Stimulated activated CD4-positive, alpha-beta T cell treated with anti-CD3 and anti-CD28 coated beads, Interleukin-4, amount 100 ng/mL, for 24 hours (primary cell): ENCODE measurements at places on chromosomes 5 and 9.

GRCh38 chr9:94135222-94135621 is 51.0 kb downstream of the PTPDC1 start:
- DNase-seq: no peak

DNA sequence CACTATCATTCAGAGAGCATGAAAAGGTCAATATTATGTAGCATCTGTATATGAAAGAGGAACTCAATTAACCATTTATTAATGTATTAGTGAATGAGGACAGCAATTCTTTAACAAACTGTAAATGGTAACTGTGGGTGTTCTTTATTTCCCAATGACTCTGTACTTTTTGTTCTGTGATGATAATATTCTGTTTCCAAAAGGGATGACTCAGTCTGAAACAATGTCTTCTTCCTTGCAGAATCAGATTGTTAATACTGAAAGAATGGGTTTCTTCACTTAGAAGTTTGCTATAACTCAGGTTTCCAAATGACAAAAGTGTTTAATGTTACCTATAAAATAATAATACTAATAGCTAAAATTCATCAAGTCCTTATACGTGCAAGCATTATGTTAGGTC is 1518.7 kb upstream of the WWC1 start:
- DNase-seq: no peak

DNA sequence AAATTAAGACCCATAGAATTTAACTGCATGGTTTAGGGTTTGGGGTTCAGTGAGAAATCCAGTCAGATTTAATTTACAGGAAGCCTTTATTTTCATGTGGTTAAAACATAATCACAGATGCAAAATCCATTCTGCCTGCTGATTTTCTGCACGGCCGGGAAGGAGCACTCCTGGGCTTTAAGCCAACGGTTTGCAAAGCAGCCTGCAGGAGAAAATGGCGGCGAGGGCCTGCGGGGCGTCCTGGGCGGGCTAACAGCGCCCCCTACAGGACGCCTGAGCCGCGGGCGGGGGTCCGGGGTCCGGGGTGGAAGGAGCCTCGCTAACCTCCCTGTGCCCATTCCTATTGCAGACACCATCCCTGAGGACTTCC is 47.6 kb downstream of the THBS4 start:
- DNase-seq: no peak

- no peak for DNase-seq
Observed at GRCh38 chr9:70791936-70792335, 329.5 kb downstream of the TRPM3 start.

DNA sequence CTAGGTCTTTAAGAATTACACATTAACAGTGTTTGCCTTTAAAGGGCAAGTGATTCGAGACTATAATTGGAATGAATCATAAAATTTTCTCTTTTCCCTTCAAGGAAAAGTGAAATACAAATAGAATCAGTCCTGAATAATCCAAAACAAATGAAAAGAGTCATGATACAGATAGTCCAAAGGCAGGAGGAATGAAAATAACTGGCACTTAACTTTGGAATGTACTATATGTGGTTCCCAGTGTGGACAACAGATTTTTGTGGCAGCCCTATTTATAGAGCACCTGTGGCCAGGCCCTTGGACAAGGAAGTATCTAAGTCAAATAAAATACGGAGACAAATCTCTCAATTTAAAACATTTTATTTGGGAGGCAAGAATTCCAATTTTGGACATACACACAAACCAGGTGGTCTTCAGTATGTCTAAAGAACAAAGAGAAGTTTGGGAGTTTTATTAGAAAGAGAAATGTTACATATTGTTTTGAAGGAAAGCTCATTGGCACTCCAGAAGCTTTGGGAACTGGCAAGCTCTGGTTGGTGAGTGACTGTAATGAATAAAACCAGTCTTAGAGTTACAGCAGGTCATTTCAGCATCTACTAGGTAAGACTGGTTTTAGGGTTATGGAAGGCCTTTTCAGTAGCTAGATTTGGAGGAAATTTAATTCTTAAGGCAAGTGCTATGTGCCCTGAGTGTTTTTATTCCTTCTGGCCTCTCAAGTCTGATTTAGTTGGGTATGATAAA is 116.0 kb upstream of the PAM start:
- DNase-seq: no peak

DNA sequence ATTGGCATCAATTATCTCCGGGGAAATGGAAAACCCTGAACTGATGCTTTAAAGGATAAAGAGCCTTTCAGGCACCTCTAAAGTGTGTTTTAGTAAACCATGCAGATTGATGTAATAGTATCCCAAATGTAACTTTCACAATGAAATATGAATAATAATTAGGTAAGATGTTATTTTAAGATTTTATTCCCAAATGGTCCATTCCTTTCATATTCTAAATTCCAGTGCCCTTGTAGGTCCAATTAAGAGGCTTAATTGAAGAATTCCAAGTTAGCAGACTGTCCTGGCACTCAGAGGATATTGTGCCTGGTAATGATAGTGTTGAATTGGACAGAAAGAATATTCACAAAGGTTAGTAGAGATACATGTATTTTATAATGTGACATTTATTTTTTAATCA is 352.5 kb upstream of the NUDT12 start:
- DNase-seq: no peak

DNA sequence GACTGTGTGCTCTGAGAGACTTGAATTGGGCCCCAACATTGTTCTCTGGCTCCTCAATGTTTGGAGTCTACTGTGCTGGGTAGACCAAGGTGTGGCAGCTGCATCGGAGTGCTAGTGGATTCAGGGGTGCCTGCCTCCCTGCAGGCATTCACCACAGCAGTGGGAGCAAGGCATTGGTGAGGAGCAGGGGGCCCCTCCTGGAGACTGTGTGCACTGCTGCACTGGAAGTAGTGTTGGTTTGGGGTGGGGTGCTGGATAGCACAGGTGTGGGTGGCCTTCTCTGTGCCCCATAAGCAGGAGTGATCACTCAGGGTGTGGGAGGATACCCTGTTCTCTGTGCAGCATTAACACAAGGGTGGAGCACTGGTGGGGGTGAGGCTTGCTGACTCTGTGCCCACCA is 39.2 kb downstream of the INSL6 start:
- no peak for DNase-seq

DNA sequence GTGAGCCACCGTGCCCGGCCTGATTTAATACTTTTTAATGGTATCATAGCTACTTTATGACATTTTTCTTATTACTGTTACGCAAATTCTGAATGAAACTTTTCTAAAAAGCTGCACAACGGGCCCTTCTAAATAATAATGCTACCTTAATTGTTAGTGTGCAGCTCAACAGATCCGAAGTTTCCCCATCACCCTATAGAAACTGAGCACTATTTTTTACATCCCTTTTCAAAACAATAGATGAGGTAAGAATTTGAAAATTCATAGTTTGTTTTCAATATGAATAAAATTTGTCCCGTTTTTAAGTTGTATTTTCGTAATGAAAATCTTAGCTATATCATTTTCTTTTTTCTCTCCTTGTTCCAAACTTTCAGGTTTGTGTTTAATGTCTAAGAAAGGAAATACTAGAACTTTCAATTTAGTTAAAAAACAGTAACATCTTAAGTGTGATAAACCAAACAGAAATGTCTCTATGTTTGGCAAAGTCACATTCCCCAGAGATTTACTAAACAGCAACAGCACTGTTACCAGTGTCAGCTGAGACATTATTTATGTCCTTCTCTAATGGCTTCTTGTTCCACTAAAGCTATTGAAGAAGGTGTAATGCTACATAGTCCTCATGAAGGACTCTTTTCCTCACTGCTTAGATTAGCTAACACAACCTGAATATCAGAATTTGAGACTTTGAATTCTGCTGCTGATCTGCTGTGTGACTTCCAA is 22.9 kb downstream of the KIF2A start:
- no peak for DNase-seq

DNA sequence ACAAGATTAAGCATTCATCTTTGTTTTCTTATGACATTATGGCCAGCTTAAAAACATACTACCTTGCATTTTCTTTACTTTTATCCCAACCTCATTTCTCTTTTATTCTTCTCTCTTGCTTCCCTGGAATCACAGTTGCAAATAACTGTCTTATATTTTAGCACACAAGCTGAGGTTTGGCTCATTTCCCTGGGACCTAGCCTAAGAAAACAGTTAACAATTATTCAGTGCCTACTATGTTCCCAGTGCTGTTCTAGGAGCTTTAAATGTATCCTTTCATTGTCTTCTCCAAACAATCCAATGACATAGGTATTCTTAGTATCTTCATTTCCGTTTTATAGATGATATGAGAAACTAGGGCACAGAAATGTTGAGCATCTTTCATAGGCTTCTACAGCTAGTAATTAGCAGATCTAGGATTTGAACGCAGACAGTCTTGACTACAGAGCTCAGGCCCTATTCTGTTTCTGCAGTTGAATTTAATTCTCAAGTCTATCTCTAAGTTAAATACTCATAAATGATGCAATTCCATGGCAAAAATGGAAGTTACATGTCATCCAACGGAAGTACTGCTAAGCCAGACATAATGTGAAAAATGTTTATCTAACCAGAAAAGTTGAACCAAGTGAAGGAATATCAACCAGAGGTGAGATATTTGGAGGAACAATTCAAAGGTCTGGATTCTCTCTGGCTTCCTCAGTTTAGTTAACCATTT is 52.3 kb upstream of the MTAP start:
- DNase-seq: no peak

GRCh38 chr5:160641405-160641804 is 210.6 kb downstream of the ATP10B start:
- no peak for DNase-seq

GRCh38 chr5:10513501-10514442 is 50.1 kb upstream of the ANKRD33B start:
- DNase-seq: no peak

DNA sequence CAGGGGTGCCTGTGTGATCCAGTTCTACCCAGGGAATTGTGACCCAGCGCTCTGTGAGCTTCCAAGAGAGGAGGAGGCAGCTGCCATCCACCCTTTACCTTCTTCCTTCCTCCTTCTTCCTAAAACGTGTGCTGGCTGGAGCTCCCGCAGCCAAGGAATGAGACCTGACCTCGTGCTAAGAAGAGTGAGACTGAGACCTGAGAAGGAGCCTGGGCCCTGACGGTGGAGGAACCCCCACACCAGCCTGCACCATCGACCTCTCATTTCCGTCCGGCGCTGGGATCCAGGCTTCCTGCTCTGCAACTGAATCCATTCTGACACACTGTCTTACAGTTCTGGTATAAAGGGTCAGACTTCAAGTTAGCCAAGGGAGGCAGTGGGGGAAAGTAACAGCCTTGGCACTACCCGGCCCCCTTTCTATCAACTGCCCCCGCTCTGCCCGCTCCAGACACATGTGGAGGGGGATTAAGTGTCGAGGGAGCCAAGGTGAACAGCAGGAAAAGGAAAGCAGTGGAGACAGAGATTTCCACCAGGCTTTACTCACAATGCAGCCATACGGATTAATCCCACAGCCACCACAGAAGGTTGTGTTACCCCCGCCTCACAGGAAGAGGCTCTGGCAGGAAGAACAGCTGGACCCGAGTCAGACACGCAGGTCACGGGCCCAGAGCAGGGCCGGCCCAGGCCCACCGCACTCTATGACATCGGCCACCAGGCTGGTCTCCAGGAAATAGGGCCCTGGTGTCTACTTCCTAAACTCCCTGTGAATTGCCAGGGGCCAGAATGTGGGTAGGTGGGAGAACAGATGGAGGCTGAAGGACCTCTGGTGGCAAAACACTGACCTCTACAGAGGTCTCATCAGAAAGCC is 15.8 kb downstream of the MGAT1 start:
- no peak for DNase-seq

DNA sequence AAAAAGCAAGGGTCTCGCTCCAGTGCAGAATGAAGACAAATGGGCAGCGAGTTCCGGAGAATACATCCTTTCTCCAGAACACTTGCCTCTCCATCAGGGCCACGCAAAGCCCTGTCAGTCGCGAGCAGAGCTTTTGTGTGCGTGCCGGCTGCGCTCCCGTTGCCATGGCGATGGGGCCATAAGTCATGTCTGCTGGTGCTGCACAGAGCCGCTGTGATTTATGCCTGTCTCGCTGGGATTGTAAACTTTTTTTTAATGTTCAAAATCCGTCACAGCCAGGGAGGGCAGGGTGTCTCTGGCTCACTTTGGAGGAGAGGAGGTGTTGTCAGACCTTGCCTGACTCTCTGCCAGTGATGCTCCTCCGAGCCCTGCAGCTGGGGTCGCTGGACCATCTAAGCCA is 272.7 kb downstream of the TRIM32 start:
- DNase-seq: no peak

DNA sequence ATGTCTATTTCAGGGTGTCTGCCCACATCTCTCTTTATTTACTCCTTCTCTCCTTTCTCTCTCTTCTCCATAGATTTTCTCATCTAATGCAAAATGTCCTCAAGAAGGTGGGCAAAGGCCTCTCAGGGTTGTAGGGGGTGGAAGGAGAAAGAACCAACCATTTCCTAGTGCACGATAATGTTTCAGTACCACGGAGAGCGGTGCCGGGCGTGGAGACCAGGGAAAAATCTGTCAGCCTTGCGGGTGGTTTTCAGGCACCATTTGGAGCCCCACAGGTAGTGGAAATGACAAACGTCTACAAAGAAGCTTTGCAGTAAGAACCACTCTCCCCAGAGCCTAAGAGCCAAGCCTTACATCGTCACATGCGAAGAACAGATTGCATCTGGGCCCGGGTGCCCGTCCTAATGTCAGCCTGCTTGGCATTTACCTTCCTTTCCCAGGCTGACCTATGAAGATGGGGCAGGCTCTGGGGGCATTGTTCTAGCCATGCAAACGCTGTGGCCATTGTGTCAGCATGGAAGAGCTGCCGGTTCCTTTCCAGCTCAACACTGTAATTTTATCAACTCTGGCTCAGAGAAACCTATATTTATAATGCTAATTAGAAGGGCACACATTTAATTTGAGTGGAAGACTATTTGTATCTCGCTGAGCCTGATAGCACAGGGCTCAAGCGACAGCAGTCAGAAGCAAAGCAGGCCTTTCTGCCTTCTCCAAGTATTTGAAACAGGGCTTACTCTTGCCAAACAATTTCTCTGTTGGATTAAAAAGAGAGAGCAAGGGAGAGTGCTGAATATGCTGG is 430.1 kb upstream of the WWC1 start:
- DNase-seq: no peak

- no peak for DNase-seq
Observed at GRCh38 chr5:148353634-148354033, 18.3 kb downstream of the SPINK9 start.

- DNase-seq: no peak
Observed at GRCh38 chr9:76887003-76887821, 18.7 kb downstream of the PRUNE2 start.

- no peak for DNase-seq
Observed at GRCh38 chr9:136326061-136326760, 1.1 kb upstream of the GPSM1 start.
